ENCODE measurements at places on chromosomes 3 and 15.

DNA sequence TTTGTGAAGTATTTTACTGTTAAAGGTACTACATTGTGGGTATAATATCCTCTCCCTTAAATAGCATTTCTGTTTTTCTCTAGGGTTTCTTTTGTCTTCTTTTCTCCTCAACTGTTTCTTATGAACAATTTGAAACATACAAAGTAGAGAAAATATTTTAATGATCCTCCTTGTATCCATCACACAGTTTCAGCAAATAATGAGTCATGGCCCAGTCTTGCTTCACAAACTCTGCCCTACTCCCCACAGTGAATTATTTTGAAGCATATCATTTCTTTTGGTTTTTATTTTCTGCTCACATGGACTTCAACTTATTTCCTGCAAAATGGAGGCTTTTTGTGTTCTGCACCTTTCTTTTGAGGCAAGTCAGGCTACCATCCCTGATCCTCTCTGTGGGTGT is 6.1 kb upstream of the SCAANT1 start:
- no peak for DNase-seq

GRCh38 chr3:123791073-123791370 is 93.1 kb downstream of the MYLK start:
- no peak for DNase-seq

DNA sequence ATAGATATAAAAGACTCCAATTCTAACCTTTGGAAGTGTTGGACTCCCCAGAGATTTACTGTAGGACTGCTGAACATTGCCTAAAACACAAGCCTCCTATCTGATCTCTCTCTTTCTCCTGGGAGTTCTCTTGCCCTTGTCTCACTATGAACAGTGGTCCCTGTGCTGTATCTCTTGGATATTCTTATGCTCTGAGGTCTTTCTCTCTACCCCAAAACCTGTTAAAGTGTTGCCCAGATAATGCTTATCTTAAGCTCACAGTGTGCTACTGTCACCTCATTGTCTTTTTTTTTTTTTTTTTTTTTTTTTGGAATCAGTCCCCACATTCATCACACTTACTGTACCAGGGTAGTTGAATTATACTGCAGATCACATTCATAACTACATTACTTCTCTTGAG is 131.0 kb upstream of the CBLB start:
- no peak for DNase-seq

DNA sequence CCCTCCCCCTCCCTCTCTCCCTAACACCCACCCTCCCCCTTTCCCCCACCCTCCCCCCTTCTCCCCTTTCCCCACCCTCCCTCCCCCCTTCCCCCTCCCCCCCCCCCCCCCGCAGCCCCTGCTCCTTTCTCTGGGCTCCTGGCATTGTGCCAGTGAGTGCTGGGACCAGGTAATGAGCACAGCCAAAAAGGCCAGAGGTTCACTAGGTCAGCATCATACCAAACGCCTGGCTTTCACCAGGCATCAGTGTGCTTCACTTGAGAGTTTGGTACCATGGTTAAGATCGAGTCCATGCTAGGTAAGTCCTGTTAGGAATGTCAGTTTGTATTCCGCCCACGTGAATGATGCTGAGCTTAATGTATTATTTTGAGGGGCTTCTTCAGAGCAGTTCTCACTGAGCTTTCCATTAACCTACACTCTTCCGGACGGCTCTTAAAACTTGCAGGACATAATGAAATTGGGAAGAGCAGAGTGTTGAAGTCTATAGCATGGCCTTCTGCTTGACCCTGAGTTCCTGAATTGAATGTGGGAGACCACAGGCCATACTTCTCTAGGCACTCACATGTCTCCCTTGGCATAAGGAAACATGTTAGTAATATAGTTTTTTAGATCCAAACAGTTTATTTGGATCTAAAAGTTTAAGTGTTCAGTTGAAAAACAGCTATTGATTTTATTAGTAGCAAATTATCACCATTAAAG is 45.6 kb downstream of the SENP2 start:
- DNase-seq = no peak

DNA sequence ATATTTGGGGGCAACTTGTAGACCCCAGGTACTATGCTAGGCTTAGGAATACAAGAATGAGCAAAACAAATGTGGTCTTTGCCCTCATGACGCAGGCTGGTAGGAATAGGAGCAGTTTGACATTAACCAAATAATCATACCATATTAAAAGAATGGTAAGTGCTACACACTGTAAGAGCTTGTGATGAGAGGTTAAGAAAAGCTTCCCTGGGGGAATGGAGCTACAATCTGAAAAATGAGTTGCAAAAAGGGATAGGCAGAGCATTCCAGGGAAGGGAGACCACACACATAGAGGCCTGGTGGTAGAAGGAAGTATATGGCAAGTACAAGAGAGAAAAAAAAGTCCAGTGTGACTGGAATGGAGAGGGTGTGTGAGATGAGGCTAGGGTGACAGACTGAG is 37.3 kb downstream of the TMOD3 start:
- DNase-seq = no peak

Data from stimulated activated naive CD4-positive, alpha-beta T cell treated with Interleukin-2 at 50 U/mL for 16 hours (primary cell).